Mesothelial cell of epicardium (in vitro differentiated cells): ENCODE measurements at places on chromosomes 6 and 20. TPM values are rescaled to one million over a fixed set of nuclear protein-coding genes. Genes with fewer than 3 reads are reported as not detected.
A peak's percentile ranks its signal among the peaks of the same experiment; 100 is the strongest.

Gene RIPOR3
- total RNA-seq, result 18.8 to 20.0 TPM (median 19.2 TPM) in 3 replicates

Gene SOX18
- total RNA-seq, result 0.23 to 0.34 TPM in 2 of 3 replicates, not detected in the other

Gene AK9
- total RNA-seq, result 6.7 to 7.8 TPM (median 7.3 TPM) in 3 replicates

Gene C20orf202
- total RNA-seq, result 0.22 to 0.27 TPM in 2 of 3 replicates, not detected in the other

Gene TP53TG5
- 0.47 to 0.69 TPM in 2 of 3 replicates, not detected in the other for total RNA-seq

Gene CD109
- total RNA-seq, result 3.7 to 4.3 TPM (median 3.8 TPM) in 3 replicates

Gene UNC5CL
- total RNA-seq, result 2.0 to 2.2 TPM (median 2.1 TPM) in 3 replicates

Gene GATA5
- total RNA-seq, result 26.0 to 30.0 TPM (median 27.5 TPM) in 3 replicates

DNA sequence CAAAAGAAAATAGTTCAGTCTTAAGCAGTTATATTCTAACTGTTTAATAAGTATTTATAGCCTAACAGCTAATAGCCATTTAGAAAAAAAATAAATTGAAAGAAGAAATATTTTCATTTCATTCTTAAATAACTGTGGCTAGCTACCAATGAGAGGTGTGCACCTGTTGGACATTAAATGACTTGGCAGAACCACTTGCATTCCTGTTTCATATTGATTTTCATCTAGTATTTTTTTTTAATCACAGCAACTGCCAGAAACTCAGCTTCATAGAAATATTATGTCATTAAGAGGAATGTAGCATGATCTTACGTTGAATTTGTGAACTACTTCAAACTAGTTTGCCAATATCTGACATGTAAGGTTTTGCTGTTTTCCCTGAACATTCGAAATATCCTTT is 10.1 kb downstream of the NAA20 start:
- no peak for DNase-seq
- H3K4me1 ChIP-seq, result peaks cover 8% of the 10 kb centered on the region
- H3K27ac ChIP-seq, result peak overlapping the region; percentile 21

DNA sequence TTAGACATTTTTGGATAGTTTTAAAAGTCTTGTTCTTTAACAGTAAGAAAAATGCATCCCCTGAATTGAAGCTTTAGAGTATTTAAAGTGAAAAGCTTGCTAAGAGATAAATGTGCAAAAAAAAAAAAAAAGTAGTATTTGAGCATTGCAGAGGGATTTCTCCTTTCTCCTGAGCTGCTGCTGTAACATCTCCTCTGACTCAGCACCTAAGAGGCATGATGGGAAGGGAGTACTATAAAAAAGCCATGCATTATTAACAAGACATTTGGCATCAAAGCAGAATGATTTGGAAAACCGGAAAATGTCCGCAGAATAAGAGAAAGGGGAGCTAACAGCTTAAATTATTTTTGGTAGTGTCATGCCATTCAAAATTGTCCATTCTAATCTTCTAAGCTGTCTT is 27.9 kb downstream of the B4GALT5 start:
- peaks cover 1% of the 10 kb centered on the region for H3K36me3 ChIP-seq
- H3K4me1 ChIP-seq, result peaks cover 38% of the 10 kb centered on the region
- no peak for DNase-seq
- peak overlapping the region; percentile 40 for H3K27ac ChIP-seq
- no peak overlapping the region for H3K4me3 ChIP-seq
- no peaks in the 10 kb centered on the region for H3K27me3 ChIP-seq

DNA sequence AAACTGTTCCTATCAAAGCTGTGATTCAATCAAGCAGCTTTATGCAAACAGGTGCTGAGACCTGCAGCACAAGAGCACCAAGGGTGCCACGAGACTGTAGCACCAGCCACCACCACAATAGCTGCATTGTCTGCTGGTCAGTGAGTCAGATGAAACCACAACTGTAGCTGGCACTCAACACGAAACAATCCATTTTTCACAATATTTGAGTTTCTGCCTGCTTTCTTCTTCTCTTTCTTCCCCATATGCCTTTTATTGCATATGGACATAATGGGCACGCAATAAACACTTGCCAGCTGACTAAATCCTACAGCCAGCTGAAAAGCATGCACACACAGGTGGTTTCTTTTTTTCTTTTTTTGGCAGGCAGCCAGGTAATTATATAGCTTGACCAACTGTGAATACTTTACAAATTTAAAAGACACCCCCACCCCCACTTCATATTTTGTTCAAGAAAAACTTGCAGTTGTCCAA is 16.6 kb downstream of the SLC2A12 start:
- H3K4me1 ChIP-seq, result peaks cover 17% of the 10 kb centered on the region
- H3K4me3 ChIP-seq, result no peak overlapping the region
- no peaks in the 10 kb centered on the region for H3K36me3 ChIP-seq
- H3K27ac ChIP-seq, result no peak overlapping the region
